ENCODE measurements at places on chromosomes 3 and 15.

DNA sequence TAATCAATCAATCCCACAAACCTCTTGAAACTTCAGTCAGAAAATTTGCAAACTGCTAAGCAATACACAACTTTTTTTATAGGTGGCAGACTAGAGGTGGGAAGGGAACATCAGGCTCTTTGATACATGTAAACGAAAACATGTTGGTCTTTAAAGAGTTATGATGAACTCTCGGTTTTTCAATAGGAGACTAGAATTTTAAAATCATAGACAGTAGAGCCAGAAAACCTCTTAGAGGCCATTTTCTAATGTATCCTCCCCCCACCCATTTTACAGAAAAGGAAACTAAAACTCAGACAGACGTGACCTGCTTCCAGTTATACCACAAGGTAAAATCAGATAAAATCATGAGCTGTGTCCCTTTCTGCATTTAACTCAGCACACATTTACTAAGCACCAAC, 179.1 kb upstream of the LPP start:
- no peak for DNase-seq

- DNase-seq: no peak
These were observed 539.7 kb upstream of the IL12A start for GRCh38 chr3:159448902-159449301.

DNA sequence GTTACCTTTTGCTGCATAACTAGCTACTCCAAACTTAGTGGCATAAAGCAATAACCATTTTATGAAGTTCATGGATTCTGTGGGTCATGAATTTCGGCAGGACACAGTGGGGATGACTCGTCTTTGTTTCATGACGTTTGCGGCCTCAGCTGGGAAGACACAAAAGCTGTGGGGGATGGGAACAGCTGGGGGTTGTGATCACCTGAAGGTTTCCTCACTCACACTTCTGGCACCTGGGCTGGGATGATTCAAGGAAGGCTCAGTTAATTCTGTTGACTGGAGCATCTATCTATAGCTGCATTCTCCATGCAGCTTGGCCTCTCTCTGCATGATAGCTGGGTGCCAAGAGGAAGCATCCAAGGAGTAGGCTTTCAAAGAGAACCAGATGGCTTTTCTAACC, 332.8 kb downstream of the ULK4 start:
- no peak for DNase-seq

DNA sequence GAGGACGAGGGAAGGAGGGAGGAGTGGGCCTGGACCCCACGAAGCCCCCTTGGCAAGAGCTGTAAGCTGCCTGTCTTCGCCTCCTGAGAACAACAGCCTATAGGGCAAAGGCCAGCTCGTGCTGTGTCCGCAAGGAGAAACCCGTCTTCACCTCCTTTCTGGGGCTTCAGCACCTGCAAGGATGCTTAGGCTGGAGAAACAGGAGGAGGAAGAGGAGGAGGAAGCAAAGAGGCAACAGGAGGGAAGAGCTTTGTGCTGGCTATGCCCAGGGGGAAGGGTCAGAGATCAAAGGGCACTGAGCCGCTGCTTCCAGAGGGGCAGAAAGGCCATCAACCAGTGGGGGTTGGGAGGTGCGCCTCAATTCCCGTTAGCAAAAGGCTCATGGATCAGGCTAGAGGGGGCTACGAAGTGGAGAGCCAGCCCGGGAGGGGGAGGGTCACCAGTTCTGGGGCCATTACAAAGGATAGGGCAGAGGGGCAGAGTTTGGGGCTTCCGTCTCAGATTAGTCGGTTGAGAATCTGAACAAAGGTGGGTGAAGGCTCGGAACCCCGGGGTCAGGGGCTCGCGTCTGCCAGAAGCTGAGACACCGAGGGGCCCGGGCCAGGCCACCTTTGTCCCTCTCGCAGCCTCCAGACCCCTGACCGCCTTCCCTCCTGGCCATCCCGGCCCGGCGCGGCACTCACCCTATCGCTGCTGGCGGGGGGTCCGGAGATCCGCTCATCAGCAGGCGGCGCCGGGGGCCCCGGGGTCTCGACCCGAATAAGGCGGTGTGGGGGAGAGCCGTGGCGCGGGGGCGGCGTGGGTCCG, 792 bp downstream of the SHF start:
- DNase-seq: no peak

DNA sequence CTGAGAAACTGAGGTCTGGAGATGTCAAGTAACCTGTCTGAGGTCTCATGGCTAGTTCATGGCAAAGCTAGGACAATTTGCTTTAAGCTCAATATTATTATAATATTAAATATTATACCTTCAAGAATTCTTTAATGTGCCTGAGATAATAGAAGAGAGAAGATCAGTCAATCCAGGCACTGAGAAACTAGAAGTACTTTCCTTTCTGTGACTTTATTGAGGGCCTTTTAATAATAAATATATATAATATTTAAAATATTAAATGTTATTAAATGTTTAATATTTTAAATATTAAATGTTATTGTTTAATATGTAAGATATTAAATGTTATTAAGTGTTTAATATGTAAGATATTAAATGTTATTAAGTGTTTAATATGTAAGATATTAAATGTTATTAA, 144.3 kb upstream of the DNAJC19 start:
- DNase-seq: no peak

- DNase-seq: no peak
These were observed 5.5 kb downstream of the TMEM266 start for GRCh38 chr15:76065245-76065644.

GRCh38 chr3:38083871-38084333, 44.9 kb downstream of the DLEC1 start:
- no peak for DNase-seq

DNA sequence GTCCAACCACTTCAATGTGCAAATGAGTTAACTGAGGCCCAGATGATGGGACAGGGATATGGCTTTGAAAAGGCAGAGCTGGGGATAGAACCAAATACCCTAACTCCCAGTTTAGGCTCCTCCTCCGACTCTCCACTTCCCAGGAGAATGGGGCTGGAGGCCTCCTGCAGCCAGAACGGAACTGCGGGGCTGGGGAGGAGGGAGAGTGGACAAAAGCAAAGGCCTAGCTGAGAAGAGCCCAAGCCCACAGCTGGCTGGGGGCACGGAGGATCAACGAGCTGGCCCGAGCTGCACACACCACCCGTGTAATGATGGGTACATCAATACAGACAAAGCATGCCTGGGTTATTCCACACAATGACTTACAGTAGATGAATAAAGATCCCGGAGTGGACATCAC, 74.8 kb downstream of the NUP210 start:
- DNase-seq: no peak

- DNase-seq: peak; percentile 48
These were observed 33.4 kb downstream of the CCDC33 start for GRCh38 chr15:74269362-74270035.

DNA sequence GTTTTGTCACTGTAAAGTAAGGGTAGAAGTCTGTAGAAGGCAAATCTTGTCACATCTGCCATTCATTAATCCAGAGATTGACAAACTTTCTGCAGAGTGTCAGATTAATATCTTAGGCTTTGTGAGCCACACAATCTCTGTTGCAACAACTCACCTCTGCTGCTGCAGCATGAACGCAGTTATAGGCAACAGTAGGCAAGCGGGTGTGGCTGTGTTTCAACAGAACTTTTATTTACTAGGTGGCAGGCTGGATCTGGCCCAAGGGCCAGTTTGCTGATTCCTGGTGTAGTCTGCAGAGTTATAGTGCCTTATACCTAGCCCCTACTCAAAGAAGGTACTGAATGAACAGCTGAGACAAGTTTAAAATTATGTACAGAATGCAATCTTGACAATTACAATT, 396.7 kb downstream of the FOXP1 start:
- DNase-seq: no peak

GRCh38 chr15:80695099-80695910, at the start of gene ABHD17C:
Gene ABHD17C, plus strand, starts transcription at chr15:80695310. Its CDS starts 120 bp downstream, at chr15:80695430.
- no peak for DNase-seq

DNA sequence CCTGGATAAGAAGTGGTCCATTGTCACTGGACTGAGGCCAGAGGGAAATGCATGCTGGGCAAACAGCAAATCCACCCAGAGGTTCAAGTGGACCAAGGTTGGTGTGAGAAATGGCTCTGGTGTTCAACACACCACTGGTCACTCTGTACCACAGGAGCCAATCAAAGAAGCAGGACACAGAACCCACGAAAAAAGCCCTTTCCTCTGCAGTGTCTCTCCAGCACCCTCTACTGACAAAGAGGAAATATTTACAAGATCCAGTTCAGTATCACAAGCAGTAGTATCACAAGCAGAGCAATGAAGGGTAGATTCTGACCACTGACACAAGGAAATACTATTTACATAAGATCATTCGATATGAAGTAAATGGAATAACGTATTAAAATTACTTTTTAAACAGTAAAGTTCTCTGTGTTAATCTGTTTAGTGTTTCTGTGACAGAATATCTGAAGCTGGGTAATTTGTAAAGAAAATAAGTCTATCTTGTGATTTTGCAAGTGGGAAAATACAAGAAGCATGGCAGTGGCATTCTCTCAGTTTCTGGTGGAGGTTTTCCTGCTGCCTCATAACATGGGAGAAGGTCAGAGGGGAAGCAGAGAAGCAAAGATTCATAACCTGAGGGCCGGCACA, 390.7 kb downstream of the EFHB start:
- peak; percentile 7 for DNase-seq

DNA sequence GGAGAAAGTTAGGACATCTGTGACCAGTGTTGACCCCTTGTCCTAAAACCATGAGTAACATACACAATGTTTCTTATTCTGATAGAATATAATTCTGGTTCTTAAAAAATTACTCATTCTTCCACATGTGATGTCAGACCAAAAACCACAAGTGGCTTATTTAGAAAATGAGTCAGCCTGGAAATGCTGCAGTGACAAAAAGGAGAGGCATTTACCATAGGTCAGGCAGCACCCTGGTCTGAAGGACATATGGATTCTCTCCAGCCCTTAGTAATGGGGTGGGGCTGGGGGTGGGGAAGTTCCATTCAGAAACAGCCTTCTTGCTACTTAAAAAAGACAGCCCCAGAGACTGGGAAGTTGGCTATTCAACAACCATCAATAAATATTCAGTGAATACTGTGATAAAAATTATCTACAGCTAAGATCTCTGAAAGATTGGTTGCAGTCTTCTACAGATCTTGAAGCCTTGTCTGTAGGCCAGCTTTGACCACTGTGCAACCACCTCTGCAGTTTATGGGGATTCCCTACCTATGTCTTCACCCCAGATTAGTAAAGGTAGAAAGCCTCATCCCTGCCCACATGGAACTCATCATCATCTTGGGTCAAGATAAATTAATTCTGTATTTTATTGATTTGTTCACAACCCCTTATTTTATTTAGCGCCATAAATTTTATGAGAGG, 34.9 kb upstream of the TIMP4 start:
- no peak for DNase-seq

Measured in NCI-H2081 treated with DMSO at 0.1 percent for 48 hours (cell line).